ENCODE measurements at places on chromosomes 12 and 14. TPM values are rescaled to one million over a fixed set of nuclear protein-coding genes. Genes with fewer than 3 reads are reported as not detected.

The FAM181A gene
- total RNA-seq: not detected

The WNT1 gene
- not detected for total RNA-seq

The ASIC1 gene
- total RNA-seq: 4.9 TPM

The GAS2L3 gene
- 38.0 TPM for total RNA-seq

The INHBE gene
- 0.99 TPM for total RNA-seq

The SYCP3 gene
- 0.18 TPM for total RNA-seq

The MAGOHB gene
- total RNA-seq: 31.7 TPM

The NTS gene
- 0.09 TPM for total RNA-seq

The ACADS gene
- 7.5 TPM for total RNA-seq

The TMEM63C gene
- 1.9 TPM for total RNA-seq

The ADAM20 gene
- total RNA-seq: 1.3 TPM

All from fibroblast of the aortic adventitia (primary cell).